ENCODE measurements at places on chromosomes 7 and 10.

DNA sequence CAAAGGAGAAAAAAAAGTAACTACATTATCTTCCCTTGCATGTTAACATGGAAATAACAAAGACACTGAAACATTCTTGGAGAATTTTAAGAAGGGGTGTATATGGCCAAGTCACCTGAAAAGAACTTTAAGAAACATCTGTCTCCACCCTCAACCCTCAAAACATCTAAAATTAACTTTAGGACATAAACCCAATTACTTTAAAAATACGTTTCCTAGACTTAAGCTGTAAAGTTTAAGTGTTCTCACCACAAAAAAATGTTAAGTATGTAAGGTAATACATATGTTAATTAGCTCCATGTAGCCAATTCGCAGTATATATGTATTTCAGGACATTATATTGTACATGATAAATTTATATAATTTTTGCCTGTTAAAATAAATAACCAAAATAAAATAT is 71.1 kb upstream of the GLCCI1 start:
- DNase-seq: no peak

DNA sequence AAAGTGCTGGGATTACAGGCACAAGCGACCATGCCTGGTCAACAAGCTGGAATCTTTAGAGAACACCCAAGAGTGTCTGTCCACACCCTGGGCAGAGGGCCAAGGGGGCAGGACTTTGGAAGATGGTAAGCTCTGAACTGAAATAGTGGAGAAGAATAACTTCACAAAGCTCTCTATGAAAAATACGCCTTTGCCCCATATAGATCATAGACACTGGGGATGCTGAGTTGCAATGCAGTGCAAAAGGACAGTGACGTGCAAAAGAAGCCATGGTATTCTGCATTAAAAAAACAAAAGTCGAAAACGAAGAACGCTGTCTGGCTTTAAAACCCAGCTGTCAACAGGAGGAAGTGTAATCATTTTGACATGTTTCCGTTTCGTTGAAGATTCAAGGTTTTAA is 353.6 kb downstream of the CALN1 start:
- DNase-seq: no peak

DNA sequence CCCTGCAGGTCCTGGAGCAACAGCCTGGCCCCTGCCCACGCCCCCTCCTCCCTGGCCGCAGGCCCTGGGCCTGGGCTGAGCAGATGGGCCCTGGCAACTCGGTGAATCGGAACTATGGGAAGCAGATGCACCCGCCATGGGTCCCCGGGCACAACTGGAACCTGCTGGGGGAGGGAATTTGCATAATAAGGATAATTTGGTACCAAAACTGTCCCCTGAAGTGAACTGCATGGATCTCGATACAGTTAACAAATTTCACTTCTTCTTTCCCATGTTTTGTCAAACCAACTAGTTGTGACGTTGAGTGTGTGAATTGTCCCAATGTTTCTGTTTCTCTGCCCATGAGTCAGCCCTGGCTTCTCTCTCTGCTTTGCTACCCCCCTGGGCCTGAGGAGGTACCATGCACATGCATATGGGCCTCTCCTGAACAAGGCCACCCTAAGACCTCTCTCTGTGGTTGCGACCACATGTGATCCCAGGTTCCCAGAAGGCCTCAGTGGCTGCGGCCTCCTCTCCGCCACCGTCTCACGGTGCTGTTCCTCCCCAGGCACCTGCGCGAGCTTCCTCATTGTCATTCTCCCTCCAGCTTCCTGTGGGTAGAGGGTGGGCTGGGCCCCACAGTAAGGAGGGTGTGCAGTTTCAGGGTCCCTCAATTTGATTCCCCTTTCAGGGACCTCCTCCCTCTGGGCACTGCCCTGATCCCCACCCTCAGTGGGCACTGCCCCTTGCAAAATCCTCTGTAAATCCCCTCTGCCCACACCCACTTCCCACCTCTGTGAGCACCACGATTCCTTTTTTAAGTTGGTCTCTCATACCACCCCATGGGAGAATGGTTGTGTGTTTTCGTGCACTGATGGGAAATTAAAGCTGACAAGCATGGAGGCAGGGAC is 40.0 kb downstream of the FIGNL1 start:
- DNase-seq: no peak

DNA sequence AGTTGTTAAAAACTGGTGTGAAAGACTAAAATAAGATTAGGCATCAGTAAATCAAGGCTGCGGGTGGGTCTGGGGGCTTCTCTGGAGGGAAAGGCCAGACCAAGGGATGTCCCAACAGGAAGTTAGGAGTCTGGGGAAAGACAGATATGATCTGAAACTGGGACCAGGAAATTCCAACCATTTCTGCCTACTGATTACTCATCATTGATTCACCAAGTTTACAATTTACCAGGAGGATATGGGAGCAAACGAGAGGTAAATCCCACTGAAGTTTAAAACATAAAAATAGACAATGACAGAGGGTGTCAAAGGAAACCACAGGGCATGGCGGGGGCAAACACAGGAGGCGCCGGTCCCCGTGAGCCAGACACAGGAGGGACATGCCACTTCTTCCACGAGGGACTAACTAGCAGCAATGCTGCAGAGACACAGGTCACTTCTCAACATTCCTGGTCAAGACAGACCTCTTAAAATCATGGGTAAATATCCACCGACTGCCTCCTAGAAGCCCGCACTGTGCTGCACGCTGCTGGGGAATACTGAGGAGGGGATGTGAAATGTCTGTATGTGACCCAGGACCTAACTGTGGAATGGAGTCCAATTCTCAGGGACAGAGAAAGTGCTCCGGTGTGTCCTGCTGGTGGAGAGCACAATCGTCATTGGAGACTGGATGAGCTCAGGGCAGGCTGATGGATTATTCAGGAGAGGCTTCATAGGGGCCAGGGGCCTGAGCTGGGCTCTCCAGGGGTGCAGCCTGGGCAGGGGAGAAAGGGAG is 153.4 kb upstream of the KLF14 start:
- DNase-seq: no peak

GRCh38 chr7:151051108-151051507 is 2.8 kb downstream of the ASIC3 start:
- DNase-seq: peak; percentile 29

GRCh38 chr10:113381981-113382509 is 170.8 kb upstream of the HABP2 start:
- peak; percentile 17 for DNase-seq

DNA sequence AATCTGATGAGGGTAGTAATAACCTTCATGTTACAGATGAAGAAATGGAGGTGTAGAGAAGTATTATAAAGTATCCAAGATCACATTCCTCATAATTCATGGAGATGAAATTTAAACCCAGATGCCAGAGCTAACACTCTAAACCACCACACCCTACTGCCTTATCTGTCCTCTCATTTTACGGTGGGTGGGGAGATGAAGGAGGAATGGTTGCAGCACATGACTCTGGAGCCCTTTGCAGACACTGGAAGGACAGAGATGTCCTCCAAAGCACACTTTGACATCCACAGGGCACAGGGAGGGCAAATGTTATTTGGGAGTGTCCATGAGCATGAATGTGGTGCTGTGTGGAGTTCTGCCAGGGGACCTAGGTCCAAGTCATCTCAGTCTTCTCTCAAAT is 1.1 kb downstream of the PLEKHS1 start:
- DNase-seq: no peak

DNA sequence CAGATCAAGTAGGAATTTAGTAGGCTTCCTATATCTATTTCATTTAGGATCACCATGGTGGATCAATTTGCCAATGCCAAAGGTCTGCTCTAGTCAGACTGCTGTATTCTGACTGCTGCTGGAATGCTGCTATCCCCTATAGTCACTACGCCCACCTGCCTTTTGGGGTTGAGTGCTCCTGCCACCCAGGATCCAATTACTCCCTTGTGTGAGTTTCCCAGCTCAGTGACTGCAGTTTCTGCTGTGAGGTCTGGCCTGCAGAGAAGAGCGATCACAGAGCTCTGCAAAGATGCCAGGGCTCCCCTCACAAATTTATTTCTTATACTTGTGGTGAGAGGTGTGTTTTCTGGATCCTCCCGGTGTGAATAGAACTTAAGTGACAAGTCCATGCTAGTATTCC is 88.1 kb upstream of the FOXI2 start:
- DNase-seq: no peak

GRCh38 chr7:116799916-116800315 is 62.5 kb upstream of the CAPZA2 start:
- DNase-seq: no peak

GRCh38 chr10:63501954-63502353 is 19.2 kb upstream of the REEP3 start:
- no peak for DNase-seq

GRCh38 chr7:98668255-98668654 is 51.2 kb downstream of the NPTX2 start:
- DNase-seq: no peak

- DNase-seq: no peak
These were observed 1.0 kb upstream of the KNDC1 start for GRCh38 chr10:133158756-133159610.

DNA sequence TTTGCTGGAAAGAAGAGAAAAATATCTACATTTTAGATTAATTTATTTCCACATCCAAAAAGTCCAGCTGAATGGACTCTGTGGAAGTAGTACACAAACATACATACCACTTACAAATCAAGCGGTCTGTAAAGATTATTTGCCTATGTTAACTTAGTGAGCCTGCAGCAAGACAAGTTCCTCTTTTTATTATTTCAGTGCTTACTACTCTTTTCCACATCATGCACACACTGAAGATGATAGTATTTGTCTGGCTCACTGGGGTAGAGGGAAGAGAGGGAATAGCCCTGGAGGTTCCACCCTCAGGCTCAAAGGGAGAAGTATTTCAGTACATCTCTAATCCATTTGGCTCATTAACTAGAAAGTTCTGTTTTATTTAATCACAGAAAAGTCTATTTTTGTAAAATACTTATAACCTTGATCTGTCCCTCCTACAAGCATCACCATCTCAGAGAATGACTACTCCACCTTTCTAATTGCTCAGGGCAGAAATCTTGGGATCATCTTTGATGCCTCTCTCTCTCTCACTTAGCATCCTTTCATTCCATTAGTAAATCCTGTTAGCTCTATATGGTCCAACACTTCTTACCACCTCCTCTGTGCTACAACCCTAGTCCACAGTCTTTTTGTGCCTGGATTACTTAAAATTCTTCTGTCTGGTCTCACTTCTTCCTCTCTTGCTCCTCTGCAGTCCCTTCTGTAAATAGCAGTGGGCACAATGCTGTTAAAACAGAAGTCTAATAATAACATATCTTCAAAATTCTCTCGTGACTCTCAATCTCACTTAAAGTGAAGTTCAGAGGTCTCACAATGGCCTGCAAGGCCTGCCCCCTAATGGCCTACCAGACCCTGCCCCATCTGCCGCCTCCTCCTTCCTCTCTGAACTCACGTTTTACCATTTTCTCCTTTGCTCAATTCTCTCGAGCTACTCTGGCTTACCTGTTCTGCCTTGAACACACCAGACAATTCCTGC is 64.3 kb upstream of the CCDC6 start:
- no peak for DNase-seq

DNA sequence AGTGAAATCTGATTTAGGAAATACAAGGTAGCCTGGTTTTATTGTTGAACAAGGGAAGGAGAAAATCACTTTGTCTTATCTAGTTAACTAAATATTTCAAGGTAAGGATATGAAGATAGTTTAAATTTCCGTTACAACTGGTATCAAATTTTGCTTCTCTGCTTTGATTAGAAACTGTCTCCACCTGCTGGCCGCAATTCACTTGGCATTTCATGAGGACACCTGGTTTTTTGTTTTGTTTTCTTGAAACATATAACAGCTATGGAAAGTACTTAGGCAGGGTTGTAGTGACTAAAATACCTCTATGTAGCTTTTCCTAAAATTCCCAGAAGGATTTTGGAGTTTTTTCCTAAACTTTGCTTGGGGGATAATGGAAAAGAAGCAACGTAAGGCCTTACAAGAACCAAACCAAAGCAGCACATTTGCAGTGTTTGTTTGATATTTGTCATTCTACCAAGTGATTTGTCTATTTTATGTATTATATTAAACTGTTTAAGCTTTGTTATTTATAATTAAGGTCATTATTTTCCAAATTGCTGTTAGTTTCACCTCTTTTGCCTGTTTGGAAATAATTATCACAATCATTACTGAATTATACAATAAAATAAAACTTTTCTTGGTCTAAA is 73.6 kb downstream of the AHCYL2 start:
- DNase-seq: peak; percentile 51

- no peak for DNase-seq
These were observed 85.3 kb downstream of the FAM241B start for GRCh38 chr10:69715156-69715898.

DNA sequence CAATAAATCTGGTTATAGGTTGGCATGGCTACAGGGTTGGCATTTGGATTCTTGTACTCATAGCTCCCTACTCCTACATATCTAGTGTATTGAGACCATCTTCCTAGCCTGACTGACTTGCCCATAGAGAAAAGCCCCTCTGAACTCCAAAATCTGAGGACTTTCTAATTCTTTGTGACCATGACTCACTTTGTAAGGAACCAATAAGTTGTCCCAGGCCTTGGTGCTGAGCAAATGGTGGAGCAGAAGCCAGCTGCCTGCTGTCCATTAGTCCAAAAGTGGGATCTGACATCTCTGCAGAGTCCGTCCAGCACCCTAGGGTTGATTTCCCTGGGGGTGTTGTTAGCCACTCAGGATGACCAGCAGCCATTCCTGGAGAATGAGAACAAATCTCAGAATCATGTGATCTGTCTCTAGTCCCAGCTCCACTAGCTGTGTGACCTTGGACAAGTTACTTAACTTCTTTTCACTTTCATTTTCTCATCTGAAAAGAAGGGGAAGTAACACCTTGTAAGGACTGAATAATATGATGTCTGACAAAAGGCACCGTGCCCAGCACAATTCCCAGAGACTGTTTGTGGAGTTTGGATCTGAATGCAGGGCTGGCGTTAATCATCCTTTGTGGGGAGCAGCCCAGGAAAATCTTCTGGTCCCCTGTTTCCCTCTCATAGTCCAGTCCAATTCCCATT is 44.1 kb downstream of the MTURN start:
- no peak for DNase-seq

- DNase-seq: no peak
These were observed 27.7 kb upstream of the TLX1 start for GRCh38 chr10:101103430-101103829.

DNA sequence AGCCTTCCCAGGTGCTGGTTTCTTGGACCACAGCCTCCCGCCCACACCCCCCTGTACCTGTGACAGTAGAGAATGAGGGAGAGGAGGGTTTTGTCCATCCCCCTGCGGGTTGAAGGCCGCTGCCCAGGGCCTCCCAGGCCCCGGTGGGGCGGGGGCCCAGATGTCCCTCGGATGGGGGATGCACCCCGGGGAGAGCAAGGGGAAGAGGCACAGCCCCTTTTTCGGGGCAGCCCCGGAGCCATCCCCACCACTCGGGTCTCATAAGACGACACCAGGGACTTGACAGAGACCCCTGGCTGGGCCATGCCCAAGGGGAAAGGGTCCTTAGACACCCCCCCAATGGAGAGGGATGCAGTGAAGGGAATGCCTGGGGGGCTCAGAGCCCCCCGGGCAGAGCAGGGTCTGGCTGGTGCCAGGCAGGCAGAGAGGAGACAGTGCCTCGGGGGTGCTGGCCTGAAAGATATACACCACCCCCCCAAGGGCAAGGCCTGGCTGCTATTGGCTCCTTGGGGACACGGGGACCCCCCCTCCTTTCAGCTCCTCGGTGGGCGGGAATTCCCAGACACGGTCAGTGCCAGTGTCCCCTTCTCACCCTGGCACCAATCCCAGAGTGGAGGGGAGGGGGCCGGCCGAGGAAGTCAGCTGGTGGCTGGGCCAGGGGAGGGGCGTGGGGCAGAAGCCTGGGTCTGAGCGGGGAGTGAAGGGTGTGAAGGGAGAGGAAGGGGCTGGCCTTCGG is 3.7 kb upstream of the SPACDR start:
- no peak for DNase-seq

GRCh38 chr10:32149252-32149955 is 93.2 kb upstream of the KIF5B start:
- no peak for DNase-seq
